AG04450 (cell line): ENCODE measurements at places on chromosomes 2 and 18.

DNA sequence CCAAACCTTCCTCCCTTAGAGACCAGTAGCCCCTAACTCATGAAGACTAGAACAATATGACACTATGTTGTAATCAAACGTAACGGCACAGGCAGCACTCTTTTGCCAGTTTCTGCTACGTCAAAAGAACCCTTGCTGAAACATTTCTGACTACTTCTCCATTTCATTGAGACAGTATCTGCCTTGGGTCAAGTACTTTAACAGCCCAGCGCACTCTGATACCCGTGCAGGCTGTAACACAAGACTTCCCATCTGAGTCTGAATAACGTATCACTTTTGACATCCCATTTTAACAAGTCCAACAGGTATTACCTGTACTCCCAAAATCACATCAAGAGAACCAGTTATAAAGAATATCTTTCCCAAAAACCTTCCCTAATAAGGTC is 38.4 kb downstream of the TBC1D8 start:
- DNase-seq = no peak

DNA sequence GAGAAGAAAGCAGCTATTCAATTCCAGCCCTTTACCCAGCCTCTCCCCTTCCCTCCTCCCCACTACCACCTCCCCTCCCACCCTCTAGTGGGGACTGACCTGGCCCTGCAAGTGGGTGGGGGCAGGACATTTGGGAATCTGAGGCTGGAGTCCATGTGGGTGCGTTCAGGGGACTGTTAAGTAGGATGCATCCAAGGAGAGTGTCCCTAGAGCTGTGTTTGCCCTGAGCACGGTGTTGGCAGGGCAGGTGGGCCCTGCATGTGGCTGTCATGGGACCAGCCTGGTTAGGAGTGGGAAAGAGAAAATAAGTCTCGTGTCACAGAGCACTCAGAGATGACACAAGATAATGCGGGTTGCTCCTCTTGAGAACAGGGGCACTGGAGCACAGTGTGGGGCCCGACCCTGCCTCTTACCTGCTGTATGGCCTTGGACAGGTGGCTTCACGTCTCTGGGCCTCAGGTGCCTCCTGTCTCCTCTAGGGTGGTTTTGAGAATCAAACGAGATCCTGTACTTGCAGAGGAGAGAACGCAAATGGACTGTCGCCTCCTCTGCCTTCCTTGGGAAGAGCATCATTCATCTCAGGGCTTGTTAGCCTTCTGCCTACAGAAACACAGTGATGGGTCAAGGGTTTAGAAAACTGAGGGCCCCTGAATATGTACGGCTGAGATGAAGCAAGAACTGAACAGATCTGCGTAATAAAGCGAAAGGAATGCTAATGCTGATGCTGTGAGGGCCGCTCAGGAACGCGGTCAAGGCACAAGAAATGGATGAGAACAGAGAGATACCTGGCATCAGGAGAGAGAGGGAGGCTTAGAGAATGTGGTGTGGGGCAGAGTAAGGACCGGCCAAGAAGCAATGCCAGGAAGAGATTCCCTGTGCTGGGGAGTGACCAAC is 187.7 kb upstream of the HAAO start:
- DNase-seq = no peak

DNA sequence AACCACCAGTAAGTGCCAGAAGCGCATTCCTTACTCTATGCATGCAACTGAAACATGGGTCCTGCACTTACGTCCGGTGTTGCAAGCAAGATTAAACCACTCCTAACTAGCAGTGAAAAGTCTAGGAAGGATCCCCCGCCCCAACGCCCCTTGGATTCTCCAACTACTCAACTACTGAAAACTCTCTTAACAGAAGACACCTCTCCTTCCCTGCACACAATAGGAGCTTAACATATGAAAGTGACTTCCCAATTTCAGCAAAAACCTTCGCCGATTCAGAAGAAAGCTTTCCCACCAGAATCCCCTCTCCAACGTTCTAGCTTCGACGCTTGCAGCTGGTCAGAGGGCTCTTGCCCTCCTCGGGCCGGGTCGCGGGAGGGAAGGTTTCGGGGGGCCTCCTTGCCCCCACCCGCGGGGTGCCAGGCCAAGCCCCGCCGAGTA is 578 bp downstream of the IWS1 start:
- DNase-seq = no peak

GRCh38 chr2:162490761-162491470 is 147.0 kb downstream of the GCA start:
- DNase-seq = no peak

- no peak for DNase-seq
Measured at GRCh38 chr2:10768063-10768507, 44.5 kb downstream of the PDIA6 start.

GRCh38 chr2:118668431-118669424 is 178.7 kb downstream of the EN1 start:
- peak; percentile 75 for DNase-seq

DNA sequence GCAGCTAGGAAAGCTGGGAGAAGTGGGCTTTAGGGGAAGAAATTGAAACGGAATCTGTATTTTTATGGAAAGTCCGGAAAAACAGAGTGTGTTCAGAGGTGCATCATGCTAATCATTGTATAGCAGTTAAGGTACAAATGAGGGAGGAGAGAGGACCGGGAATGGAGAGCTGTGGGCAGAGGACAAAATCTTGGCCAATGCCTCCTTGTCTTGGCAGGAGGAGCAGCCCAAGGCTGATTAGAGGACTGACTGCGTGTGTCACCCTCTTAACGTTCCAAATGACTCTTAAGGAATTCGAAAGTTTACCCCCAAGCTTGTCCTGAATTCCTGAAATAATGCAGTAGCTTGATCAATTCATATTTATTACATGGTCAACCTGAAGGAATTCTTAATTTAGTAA is 81.0 kb downstream of the ZNF236 start:
- no peak for DNase-seq
